ENCODE measurements at places on chromosomes 12 and 14.
A peak's percentile ranks its signal among the peaks of the same experiment; 100 is the strongest.

DNA sequence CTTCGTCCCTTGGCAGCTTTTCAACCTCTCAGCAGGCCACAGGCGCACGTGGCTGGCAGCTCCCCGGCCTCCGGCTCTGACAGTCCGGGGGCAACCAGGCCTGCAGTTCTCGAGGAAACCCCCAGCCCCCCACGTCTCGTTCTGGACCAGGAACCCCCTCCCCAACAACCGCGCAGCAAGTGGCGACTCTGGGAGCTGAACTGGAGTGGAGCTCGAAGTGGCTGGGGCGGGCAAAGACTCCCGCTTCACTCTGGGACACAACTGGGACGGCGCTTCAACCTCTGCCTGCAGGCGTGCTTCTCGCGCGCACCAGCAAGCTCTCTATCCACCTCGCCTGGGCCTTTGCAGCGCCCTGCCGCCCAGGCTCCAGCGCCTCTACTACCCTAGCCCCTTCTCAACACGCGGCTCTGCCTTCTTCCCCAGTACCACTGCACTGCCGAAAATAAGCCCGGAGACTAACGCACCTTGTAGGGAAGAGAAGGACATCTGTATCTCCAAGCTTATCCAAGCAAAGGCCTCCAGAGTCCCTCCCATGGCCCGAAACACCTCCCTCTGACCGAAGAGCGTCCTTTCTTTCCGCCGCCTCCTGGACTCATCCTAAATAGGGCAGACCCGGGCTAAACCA, 2.4 kb upstream of the NKX2-1 start:
- DNase-seq = no peak

DNA sequence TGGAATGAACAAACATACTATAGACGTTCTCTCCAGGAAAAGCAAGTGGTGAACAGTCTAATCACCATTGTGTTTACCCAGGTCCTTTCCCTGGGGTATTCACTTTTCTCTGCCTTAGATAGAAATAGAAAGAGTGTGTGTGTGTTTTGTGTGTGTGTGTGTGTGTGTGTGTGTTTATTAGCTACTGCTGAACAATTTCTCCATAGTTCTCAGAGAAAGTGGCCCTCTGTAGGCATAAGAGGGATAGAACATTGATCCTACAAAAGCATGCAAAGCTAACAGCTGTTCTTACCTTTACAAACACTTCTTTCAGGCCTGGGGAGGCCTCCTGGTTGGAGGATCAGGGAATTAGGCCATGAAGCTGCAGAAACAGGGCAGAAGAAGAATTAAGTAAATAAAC, 665.7 kb upstream of the TBX3 start:
- no peak for DNase-seq

- DNase-seq = no peak
Measured at GRCh38 chr12:69651922-69652321, 41.2 kb upstream of the LRRC10 start.

GRCh38 chr12:54390668-54391551, 6.4 kb upstream of the ZNF385A start:
- DNase-seq = peak; percentile 52

- DNase-seq = no peak
Measured at GRCh38 chr12:47102845-47103651, 23.3 kb upstream of the AMIGO2 start.

GRCh38 chr14:68015356-68016254, 196.0 kb downstream of the RAD51B start:
- DNase-seq = no peak

GRCh38 chr14:100271247-100271939, 32.4 kb downstream of the YY1 start:
- no peak for DNase-seq

DNA sequence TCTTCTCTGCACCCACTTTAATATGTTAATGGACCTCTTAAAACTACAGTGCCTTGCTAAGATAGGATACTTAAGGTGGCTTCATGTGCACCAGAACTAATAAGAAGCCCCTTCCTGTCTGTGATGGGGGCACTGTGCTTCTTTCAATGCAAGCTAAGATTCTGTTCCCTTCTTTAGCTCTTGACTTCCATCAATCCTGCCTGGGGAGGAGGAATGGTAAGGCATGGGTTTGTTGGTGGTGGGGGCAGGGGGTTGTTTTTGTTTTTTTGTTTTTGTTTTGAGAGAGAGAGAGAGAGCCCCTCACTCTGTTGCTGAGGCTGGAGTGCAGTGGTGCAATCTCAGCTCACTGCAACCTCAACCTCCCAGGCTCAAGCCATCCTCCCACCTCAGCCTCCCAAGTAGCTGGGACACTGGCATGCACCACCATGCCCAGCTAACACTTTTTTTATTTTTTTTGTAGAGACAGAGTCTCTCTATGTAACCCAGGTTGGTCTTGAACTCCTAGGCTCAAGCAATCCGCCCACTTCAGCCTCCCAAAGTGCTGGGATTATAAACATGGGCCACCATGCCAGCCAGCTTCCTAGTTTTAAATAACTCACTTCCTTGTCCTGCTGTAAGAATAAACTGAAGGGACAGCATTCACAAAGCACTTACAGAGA, 4.5 kb upstream of the KRT3 start:
- no peak for DNase-seq

GRCh38 chr12:131011165-131012079, 57.7 kb downstream of the ADGRD1 start:
- no peak for DNase-seq

DNA sequence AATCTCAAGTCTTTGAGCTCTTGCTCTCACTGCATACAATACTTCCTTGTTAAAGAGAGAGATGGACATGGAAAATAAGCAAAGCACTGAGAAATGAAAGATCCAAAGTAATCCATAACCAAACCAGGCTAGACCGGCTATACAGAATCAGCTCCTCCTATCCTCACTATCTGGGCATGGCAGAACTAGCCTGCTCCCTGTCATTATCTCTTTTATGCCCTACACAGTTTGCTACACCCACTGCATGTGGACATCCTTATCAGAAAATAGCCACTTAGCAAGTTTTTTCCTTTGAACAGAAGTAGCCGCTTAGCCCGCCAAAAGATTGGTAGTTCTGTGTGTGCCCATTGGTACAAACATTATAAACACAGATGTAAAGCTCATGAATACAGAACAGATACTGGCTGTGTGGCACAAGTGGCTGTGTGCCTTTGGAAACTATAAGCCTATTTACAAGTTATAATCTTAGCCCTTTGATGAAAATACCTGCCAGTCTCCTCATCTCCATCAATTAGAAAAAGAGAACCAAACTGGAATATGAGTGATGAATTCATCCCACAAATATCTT, 34.7 kb downstream of the SPTB start:
- DNase-seq = no peak

- no peak for DNase-seq
Measured at GRCh38 chr14:76194327-76194726, 42.6 kb downstream of the GPATCH2L start.

DNA sequence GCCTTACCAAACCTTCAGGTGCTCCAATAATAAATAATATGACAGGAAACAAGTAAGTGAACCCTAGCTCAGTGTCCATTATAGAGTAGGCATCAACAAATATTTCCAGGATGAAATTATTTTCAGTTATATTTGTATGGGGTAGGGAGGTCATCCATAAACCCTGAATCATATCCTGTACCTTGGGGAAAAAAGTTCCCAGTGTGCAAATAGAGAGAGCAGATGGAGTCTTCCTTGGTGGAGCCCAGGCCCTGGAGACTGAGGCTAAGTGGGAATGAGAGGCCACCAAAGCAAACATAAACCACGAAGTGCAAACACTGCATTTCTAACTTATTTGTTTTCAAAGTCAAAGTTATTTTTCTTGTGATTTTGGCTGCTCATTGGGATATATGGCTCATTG, 8.5 kb upstream of the ERP27 start:
- no peak for DNase-seq

- DNase-seq = no peak
Measured at GRCh38 chr14:68245146-68246073, 425.8 kb downstream of the RAD51B start.

DNA sequence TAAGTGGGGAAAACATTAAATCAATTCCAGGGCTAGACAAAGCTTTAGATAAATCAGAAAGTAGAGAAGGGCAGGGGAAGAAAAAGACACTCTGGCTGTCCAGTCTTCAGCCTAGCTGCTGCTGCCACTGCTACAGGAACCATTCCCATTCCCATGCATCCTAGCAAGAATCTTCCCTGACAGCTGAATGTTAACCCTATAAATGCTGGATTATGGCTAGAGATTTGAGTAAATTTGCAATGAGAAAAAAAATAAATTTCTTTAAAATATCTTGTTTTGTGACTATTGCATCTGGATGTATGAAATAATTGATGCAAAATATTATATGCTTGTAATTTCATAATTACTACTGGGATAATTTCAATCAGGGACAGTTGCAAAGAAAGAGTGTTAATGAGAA, 15.0 kb upstream of the CDKN3 start:
- DNase-seq = no peak

- no peak for DNase-seq
Measured at GRCh38 chr14:99524091-99524661, 43.0 kb downstream of the CCNK start.

- no peak for DNase-seq
Measured at GRCh38 chr14:91402771-91403600, 14.6 kb downstream of the CCDC88C start.

DNA sequence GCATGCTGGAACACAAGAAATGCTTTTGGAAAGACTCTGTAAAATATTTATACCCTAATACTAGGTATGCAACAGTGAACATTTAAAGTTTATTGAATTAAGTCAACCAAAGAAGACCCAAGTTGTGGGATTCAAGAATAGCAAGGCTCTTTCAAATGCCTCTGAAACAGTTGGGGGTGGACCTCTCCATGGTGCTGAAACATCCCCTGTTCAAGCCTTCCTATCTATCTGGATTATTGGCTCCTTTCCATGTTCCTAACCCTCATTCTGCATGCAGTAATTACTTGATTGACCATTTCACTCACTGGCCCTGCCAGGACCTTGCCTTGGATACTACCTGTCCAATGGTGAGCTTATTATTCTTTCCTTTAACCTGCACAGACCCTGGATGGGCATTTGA, 349.7 kb downstream of the NRXN3 start:
- no peak for DNase-seq

- DNase-seq = no peak
Measured at GRCh38 chr12:121117226-121117777, 15.4 kb upstream of the P2RX7 start.

- DNase-seq = no peak
Measured at GRCh38 chr12:117494833-117495655, 133.6 kb upstream of the NOS1 start.

GRCh38 chr12:10191865-10192264, 13.0 kb downstream of the TMEM52B start:
- DNase-seq = no peak

- DNase-seq = no peak
Measured at GRCh38 chr12:117144599-117144998, 45.4 kb upstream of the TESC start.

DNA sequence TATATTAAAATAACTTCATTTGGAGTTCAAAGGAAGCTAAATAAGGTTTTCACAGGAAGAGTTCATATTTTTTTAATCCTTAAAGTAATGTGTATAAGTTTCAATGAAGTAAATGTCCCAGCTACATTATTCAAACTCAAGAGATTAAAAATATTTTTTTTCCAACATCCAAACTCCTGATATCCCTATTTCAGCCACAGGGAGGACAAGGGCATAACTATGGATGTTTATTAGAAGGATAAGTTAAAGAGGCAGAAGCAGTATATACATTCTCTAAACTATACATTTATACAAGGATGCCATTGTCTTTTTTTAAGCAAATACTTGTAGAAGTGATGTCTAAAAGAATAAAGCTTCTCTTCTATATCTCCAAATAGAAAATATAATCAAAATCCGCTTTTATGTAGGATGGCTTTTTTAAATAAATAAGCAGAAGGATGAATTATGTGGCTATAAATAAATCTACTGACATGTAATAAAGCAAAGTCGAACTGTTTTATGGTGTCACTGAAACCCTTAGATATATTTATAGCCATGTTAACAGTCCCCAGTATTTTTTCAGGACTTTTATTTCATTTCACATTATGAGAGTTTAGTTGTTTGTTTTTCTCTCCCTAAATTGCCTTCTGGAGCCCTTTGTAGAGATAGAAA, 936.5 kb downstream of the DIO2 start:
- DNase-seq = no peak

DNA sequence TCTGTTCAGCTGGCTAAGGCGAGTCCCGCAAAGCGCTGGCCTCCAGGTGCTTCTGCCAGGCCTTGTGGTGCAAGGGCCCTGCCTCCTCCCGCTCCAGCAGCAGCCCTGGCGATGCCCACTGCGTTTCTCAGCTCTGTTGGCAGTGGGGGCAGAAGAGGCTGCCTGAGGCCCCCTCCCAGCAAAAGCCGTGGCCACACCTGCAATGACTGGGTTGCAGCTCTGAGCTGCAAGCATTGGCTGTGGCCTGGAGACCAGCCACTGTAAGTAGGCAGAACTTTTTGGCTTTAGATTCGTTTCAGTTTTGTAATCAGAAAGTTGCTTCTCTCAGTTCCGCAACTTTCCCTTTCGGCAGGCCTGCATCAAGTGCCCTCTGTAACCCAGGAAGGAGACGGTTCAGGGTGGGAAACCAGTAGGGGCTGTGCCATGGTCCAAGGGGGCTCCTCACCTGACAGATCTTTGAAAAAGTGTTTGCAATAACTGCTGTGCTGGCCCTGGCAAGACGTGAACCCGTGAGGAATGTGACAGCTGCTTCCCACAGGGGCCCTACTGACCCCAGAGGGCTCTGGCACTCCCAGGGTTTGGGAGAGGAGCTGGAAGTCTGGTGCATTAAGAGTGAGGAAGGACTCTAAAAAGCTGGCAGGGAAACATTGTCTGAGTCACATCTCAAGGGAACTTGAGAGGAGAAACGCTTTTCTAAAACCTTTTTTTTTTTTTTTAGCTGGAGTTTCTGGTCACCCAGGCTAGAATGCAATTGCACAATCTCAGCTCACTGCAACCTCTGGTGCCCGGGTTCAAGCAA, 54.5 kb upstream of the MAX start:
- DNase-seq = no peak

DNA sequence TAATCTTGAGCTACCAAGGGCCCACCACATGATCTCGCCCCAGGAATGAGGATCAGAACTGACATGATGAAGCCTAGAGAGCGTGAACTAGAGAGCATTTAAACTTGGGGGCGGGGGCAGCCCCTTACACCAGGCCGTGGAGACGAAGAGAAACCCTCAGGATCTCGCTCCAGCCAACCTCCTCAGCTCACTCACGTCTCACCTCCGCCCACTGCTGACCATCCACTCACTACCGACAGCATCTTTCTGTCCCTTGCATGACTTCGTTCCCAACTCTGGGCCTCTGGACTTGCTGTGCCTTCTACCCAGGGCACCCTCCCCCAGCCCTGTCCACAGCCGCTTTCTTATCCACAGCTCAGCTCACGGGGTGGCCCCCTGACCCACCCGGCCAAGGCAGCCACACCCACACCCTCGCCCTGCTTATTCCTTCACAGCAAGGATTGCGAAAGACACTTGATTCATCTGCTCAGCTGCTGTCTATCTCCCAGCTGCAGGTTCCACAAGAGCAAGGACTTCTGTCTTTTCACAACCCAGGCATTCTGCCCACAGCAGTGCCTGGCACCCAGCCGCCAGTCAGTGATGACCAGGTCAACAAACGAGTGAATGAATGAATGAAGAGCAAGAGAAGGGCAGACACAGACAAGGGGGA, 6.4 kb downstream of the STX2 start:
- no peak for DNase-seq

- no peak for DNase-seq
Measured at GRCh38 chr14:55914771-55915170, 203.4 kb upstream of the PELI2 start.

- no peak for DNase-seq
Measured at GRCh38 chr12:8897081-8897480, 17.2 kb upstream of the PHC1 start.

All from stimulated activated CD4-positive, alpha-beta T cell treated with anti-CD3 and anti-CD28 coated beads, Interleukin-1b, Interleukin-23, amount 100 ng/mL, for 1 hour (primary cell).